Activated CD4-positive, alpha-beta T cell treated with anti-CD3 and anti-CD28 coated beads for 36 hours (primary cell): ENCODE measurements at places on chromosomes 1 and 21.

- DNase-seq: no peak
Observed at GRCh38 chr1:225876900-225877510, 5.2 kb downstream of the TMEM63A start.

- no peak for DNase-seq
Observed at GRCh38 chr1:170721621-170722020, 57.7 kb downstream of the PRRX1 start.

- peak; percentile 62 for DNase-seq
Observed at GRCh38 chr1:31183927-31184554, 55.6 kb downstream of the NKAIN1 start.

- no peak for DNase-seq
Observed at GRCh38 chr1:167175901-167176300, 44.8 kb upstream of the POU2F1 start.

DNA sequence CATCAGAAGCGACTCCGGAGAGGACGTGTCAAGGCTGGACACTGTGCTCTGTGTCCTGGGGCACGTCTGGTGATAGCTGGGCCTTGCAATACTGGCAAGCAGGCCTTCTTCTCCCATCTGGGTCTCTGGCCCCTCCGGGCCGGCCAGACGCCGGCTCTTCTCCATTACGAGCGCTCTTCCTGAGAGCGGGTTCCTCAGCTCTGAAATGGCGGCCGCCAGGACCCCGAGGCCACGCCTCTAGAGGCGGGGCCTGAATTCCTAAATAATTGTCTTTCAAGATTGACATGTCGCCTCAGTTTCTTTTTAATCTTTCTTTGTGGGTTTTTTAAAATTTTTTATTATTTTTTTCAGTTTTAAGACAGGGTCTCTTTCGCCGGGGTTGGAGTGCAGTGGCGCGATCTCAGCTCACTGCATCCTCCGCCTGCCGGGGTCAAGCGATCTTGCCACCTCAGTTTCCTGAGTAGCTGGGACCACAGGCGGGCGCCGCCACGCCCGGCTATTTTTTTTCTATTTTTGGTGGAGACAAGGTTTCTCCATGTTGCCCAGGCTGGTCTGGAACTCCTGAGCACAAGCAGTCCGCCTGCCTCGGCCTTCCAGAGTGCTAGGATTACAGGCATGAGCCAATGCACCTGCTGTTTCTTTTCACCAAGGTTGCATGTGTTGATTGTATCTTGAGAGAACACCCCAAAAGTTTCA, 9.2 kb downstream of the RNF2 start:
- no peak for DNase-seq

DNA sequence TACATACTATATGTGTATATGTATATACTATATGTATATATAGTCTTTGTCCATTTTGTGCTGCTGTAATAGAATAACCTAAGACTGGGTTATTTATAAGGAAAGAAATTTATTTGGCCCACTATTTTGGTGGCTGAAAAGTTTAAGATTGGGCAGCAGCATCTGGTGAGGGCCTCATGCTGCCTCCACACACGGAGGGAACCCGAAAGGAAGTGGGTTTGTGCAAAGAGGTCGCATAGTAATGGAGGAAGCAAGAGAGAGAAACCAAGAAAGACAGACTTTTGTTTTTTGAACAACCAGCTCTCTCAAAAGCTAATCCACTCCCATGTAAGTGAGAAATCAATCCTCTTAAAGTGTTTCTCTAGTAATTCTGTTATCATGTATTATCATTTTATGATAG, 1147.3 kb downstream of the NCAM2 start:
- DNase-seq: no peak
